Suppressor macrophage treated with lipopolysaccharide for 4 hours (primary cell): ENCODE measurements at places on chromosomes 2 and 18.
A peak's percentile ranks its signal among the peaks of the same experiment; 100 is the strongest.

DNA sequence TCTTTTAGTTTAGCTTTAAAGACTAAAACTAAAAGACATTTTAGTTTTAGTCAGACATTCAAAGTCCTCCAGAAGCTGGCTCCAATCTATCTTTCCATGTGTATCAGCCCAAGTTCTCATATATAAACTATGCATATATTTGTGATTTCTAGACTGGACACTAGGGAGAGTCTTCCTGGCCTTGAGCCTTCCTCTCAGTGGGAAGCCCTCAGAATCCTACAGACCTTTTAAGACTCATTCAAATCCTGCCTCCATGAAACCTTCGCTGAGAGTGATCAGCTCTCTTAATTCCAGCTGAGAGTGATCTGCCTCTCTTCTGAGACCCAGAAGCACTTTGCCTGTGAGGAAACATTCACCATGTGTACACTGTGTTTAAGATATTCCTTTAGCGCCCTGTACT is 452.7 kb downstream of the TGIF1 start:
- no peak for DNase-seq

DNA sequence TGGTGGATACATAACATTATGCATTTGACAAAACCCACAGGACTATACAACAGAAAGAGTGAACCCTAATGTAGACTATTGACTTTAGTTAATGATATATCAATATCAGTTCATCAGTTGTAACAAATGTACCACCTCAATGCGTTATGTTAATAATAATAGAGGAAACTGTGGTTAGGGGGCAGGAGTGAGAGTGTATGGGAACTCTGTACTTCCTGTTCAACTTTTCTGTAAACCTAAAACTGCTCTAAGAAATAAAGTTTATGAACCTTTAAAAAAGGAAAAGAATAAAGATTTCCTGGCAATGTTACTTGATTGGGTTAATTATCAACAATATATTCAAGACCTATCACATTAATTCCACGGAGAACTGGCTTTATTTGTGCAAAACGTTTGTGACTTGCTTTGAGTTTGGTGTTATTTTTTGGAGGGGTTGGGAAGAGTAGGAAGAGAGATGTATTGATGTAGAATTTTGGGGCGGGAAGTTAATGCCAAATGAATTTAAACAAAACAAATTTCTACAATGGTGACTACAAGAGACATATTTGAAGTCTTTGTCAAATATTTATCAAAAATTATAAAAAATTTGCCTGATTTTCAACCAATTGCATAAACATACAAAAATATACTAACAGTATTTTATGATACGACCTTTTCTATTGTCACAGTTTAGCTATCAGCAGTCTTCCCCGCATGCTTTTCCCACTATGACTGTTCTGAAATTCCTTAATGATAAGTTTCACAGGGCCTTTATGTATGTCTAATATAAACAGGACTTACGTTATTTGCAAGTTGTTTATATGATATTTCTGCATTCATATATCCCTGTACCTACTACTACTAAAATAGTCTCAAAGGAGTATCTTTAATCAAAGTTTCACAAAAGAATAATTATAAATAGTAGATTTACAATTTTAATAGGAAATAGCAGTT is 2.1 kb upstream of the RTN4 start:
- no peak for DNase-seq

DNA sequence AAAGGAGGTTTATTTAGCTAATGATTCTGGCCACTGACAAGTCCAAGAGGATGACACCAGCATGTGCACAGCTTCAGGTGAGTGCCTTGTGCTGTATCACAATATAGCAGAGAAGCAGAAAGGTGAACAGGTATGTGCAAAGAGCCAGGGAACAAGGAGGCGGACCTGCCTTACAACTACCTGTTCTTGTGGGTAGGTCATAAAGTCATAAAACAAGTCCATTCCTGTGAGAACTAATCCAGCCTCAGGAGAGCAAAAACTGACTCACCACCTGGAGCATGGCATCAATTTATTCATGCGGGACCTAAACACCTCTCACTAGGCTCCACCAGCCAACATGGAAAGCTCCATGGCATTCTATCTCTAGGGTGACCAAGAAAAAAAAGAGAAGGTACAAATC is 234.2 kb downstream of the ASXL3 start:
- no peak for DNase-seq

DNA sequence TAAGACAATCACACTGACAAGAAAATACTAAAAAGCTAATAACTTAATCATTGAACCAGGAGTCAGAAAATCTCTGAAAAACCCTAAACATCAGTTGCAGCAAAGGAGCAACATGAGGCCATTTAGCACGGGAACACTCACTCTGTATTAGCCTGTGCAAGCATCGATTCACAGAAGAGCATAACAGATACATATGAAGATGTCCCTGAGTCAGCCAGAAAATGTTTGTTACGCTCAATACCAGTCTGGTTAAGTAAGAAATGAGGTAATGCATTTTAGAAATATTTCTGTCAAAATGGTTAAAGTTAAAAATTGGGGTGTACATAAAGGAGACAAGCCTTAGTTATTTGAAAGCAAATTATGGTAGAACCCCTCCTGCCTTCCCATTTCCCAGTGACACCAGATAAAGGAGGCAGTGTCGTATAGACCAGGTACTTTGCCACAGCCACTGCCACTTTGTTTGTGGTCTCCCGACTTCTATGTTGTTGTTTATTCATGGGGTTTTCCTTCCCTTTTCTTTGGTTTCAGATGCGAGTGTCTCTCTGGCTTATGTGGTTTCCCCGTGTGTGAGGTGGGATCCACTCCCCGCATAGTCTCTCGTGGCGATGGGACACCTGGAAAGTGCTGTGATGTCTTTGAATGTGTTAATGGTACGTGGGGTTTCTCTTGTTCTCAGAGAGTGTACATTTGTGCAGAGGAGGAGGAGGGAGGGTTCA is 108.6 kb downstream of the CRIM1 start:
- no peak for DNase-seq

- DNase-seq = peak; percentile 40
These were observed 874 bp downstream of the WDR43 start for GRCh38 chr2:28895189-28895893.

DNA sequence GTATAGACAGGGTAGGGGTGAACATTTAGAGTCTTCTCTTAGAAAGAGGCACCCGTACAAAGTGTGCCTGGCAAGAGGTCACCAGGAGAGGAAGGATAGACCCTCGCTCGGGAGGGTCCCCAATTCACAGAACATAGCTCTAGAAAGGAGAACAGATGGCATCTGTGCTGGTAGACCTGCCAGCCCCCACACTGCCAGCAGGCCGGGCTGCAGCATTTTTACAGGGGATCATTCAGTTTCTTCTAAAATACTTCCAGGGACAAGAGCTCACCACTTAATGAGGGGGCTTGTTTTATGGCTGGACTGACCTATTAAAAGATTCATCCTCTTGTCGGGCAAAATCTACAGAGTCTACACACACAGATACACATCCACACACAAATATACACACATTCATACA is 149.9 kb downstream of the SEPTIN10 start:
- DNase-seq = no peak

DNA sequence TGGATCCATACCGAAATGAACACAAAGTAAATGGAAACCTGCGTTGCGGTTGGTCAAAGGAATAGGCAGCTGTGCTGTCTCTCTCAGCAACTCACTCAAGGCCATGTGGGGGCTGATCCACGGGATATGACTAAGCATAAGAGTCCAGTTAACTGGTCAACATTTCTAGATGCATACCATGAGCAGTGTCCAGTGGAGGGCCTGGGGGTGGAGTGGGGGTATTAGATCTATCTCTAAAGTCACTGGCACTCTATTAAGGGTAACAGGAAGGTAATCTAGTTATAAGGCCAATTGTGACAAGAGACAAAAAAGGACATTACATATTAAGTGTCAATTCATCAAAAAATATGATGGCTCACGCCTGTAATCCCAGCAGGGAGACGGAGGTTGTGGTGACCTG is 136.8 kb downstream of the TTC32 start:
- no peak for DNase-seq

GRCh38 chr2:100977511-100977910 is 24.6 kb upstream of the RPL31 start:
- DNase-seq = no peak

- DNase-seq = no peak
These were observed 7.9 kb upstream of the NABP1 start for GRCh38 chr2:191670076-191670475.

GRCh38 chr2:68423966-68424650 is 43.0 kb downstream of the FBXO48 start:
- DNase-seq = peak; percentile 82

DNA sequence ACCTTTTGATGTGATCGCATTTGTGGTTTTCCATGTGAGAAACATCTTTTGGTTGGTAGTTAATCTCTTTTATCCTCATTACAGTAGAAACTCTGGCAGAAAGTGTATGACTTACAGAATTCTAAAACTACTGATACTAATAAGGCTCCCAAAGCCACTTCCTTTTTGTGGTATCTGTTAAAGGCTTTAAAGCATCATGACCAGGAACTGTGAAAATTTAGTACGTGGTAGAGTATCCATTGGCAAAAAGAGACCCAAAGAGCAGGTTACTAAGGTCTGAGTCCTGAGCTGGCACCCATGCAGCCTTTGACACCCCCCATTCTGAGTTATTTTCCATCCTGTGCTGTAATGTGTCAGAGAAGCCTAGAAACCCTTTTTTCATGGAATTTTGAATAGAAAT is 94.5 kb downstream of the DPP4 start:
- peak; percentile 68 for DNase-seq

- DNase-seq = no peak
These were observed 98.5 kb downstream of the CTIF start for GRCh38 chr18:48637081-48637990.

- no peak for DNase-seq
These were observed 4.2 kb upstream of the NOSTRIN start for GRCh38 chr2:168798076-168798887.

GRCh38 chr2:121491518-121491917 is 39.2 kb upstream of the RNU4ATAC start:
- DNase-seq = no peak

DNA sequence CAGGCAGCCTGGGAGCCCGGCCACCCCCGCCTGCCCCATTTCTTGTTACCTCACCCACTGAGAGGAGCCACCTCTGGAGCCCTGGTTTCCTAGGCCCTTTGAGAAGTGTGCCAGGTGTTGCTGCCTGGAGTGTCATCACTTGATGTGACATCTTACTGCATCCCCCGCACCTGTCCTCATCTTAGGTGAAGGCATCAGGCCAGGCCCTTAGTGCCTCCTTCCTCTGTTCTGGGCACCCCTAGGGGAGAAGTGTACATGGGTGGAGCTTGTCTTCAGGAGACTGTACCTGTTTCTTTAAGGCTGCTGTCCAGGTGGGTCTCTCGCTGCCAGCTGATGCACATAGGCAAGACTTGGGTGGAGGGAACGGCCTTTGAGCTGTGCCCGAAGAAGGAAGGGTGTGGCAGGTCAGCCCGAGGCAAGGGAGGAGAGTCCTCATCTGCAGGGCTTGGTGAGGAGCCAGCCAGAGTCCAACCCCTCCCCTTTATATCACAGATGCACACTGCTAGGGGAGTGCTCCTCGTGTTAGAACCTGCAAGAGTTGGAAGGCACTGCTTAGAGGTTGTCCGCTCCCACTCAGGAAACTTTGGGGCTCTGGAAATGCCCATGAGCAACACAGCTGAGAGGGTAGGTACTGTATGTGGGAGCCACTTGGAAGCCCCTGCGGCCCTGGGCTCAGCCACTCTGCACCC is 45.9 kb downstream of the NCK2 start:
- DNase-seq = no peak

GRCh38 chr18:76389716-76390115 is 105.3 kb downstream of the ZNF516 start:
- peak; percentile 27 for DNase-seq
